NCI-H2081 treated with DMSO at 0.1 percent for 48 hours (cell line): ENCODE measurements at places on chromosomes 2 and 18.

GRCh38 chr2:120326066-120326465 lies 19.9 kb upstream of the INHBB start:
- DNase-seq = no peak

DNA sequence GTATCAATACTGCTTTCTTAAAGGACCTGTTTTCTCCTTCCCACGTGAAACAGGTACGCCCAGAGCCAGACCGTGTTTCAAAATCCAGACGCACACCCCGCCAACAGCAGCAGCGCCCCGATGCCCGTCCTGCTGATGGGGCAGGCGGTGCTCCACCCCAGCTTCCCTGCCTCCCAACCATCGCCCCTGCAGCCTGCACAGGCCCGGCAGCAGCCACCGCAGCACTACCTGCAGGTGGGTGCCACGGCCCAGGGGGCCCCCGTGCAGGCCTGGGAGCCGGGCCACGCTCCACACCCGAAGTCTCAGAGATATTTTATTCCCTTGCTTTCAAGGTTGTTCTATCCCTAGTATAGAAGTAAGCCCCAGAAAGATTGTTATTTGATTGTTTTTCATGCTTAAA lies 8.8 kb upstream of the RPL31 start:
- no peak for DNase-seq

DNA sequence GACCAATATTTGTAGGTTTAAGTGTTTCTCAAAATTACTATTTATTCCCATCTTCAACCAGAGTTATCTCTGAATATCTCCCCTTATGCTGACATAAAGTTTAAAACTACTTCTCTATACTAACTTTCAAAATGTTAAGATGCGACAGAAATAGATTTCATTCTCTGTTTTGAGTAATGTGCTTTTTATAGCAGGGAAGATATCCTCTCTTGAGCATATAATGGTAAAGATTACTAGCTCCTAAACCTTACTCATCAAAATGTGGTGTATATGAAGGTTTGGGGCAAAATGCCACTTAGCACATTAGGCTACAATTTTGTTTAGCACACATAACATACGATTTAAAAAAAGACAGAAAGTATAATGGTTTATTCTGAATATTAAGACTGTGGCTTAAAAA lies 54.4 kb downstream of the CWC22 start:
- no peak for DNase-seq

- DNase-seq = no peak
These were observed 323.3 kb downstream of the ZNF804A start for GRCh38 chr2:184921676-184922075.

- no peak for DNase-seq
These were observed 22.5 kb downstream of the GATA6 start for GRCh38 chr18:22191923-22192322.

DNA sequence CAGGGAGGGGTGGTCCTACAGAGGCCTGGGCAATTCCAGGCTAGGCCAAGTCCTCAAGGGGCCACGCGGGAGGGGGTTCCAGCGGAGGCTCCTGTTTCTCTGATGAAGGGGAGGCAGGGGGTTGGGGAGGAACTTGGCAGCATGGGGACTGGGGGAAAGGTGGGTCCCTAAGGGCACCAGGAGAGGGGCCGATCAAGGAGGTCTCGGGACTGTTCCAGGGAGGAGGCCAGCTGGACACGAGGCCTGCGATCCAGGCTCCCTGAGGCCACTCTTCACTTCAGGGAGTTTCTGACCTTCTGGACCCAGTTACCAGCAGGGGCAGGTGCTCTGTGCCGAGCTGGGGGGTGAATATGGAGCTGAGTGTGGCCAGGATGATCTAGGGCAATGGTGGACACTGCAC lies 71.5 kb downstream of the ASB1 start:
- DNase-seq = no peak

DNA sequence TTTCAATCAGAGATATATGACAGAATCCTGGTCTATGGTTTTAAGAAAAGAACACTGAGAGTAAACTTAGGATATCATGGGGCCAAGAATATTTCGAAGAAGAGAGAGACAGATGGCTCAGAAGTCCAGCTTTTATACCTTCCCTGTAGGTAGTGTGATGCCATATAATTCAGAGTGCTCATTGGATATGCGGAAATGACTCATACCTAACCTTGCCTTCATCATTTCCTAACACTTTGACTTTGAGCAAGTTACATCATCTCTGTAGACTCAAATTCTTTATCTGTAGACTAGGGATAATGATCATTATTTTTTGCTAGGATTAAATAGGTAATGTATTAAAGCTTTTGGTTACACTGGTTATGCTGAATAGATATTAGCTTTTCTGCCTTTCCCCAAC lies 461.6 kb upstream of the CNTNAP5 start:
- DNase-seq = no peak

DNA sequence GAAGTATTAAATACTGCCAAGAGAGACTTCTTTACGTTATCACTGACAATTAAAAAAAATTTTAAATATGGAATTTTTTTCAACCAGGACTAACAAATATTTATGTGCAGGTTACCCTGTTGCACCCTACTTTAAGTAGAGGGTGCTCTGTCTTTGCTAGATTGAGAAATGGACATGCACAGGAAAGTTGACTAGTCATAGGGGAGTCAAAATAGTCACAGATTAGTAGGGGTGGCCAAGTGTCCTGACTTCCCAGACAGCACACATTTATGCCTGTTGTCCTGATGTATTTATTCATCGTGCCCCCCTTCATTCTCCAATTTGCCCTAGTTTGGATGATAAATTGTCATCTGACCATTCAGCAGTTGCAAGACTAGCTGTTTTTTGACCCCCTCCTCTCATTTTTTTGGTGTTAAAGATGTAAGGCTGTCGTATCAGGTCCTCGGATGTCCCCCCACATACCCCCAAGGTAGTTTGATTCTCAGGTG lies 20.3 kb downstream of the CAB39 start:
- no peak for DNase-seq

DNA sequence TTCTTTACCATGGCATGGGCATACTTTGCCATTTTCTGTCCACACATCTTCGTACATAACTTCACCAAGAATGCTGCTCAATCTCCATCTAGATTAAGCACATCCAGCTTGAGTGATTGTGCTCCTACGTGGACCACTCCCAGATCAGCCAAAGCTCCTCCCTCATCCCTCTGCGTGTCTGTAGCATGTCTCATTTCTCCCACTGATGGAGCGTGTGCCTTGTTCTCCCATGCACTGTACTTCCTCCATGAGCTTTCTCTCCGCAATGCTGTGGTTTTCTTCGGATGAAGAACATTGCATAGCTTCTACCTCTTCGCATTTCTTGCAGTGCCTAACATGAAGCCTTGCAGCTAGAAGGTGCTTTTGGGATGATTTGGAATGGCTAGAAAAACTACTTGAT lies 13.5 kb downstream of the CCL20 start:
- DNase-seq = no peak

DNA sequence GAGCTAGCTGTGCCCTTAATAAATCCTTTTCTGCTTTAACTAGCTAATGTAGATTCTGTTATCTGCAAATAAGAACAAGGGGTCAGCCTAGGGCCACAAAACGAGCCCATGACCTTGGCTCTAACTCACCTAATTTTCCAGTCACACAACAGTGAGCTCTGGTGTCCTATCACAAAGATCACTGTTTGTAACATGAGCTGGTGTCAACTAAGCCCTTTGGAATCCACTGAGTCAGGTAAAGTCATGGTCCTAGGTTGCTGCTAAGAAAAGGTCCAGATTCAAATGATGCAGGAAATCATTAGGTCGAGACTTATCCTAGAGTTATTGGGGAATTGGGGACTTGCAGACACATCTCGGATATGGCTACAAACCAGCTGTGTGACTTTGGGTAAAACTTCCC lies 49.9 kb downstream of the ST8SIA5 start:
- DNase-seq = no peak

- no peak for DNase-seq
These were observed 23.6 kb upstream of the NEB start for GRCh38 chr2:151757861-151758260.

- DNase-seq = no peak
These were observed 43.1 kb upstream of the TGFA start for GRCh38 chr2:70596739-70597138.

DNA sequence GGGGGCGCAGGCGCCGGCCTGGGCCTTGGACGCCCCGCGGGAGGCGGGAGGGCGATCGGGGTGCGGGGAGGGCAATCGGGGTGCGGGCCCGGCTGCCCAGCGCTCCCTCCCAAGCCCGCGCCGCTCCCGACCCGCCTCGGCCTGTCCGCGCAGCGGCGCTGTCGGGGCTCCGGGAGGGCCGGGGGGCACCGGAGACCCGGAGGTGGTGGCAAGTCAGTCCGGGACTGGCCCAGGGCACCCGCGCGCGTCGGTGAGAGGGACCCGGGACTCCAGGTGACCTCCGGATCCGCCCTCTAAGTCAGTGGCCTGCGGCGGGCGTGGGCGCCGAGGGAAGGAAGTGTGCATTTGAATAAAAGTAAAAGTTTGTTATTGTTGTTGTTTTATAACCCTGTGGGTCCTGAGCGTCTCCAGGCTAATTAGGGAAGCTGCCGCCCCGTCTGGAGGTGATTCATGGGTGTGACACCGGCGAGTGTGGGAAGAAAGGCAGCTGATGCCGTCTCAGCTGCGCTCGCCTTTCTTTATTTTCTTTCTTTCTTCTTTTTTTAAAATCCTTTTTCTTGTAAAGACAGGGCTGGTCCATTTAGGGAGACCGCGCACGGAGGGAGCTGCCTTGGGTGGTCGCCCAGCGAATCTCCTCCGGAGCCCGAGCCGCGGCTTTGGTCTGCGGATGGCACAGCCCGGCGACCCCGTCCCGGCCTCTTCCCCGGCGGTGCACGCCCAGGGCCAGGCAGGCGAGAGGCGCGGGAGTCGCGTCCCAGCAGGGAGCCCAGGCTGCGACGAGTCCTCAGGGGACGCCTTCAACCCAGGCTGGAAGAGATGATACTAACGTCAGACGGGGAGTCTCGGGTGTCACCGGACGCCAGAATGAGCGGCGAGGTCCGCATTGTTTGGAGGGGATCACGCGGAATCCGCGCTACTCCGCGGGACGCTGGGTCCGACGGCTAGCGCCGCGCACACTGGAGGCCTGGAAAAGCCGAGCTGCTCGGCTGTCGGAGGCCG lies 627 bp upstream of the CRACDL start:
- no peak for DNase-seq

DNA sequence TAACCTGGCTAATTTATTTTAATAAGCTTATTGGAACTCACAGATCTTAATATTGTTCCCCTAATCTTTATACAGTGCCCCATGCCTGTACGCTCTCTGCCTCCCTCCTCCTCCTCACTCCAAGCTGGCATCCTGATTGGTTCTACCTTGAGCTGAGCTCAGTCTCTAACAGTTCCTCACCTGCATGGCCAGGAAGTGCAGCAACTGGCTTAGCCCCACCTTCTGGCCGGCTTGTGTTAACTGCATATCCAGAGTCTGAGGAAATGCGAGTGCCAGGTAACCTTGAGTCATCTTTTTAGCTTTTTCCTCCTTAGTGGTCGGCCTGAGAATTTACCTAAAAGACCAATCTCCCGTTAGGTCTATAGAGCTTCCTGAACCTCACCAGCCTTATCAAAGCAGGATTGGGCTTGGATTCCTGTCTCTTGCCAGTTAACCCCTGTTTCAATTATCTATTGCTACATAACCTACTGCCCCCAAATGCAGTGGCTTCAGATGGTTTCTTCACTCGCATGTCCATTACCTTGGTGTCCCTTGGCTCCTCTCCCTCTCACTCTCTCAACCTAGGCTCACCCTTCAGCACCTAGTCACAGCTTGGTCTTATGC lies 89.5 kb upstream of the STK39 start:
- DNase-seq = no peak

DNA sequence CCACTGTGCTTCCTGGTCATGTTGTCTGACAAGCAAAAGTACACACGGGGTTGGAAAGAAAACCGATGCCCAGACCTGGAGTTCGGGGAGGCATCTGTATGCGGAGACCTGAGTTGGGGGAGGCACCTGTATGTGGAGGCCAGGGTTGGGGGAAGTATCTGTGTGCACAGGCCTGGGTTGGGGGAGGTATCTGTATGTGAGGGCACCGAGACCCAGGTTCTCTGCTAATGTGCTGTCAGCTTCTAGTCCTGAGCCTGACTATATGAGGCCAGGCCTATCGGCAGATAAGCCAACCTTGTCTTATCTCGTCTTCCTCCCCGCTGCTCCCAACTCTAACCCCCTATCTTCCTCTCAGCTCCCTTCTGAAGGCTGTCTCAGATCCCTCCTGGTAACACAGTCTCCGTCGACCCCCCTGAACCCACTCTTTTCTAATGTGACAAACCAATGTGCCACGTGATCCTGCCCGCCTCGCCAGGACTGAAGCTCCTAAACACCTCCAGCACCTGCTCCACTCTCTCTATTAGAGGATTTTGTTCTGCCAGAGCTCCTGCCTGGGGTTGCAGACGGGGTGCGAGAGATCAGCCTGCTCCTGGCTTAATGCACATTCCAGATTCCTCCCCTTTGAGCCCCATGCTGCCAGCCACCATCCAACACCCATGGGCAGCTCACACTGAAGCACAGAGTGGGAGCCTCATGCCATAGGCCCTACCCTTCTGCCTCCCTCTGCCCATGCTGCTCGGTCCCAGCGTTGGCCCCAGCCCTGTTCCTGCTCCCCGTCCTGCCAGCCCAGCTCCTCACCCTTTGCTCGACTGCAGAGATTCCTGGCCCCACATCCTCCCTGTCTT lies 188.4 kb downstream of the SH3BP4 start:
- no peak for DNase-seq

- no peak for DNase-seq
These were observed 852 bp downstream of the POLI start for GRCh38 chr18:54269893-54270844.

GRCh38 chr2:72561621-72562318 lies 264.1 kb downstream of the EXOC6B start:
- DNase-seq = no peak

GRCh38 chr2:203763241-203763937 lies 57.0 kb downstream of the CD28 start:
- no peak for DNase-seq

- no peak for DNase-seq
These were observed 72.7 kb upstream of the OTOS start for GRCh38 chr2:240213226-240213475.

GRCh38 chr2:62222674-62223073 lies 26.8 kb downstream of the B3GNT2 start:
- no peak for DNase-seq

DNA sequence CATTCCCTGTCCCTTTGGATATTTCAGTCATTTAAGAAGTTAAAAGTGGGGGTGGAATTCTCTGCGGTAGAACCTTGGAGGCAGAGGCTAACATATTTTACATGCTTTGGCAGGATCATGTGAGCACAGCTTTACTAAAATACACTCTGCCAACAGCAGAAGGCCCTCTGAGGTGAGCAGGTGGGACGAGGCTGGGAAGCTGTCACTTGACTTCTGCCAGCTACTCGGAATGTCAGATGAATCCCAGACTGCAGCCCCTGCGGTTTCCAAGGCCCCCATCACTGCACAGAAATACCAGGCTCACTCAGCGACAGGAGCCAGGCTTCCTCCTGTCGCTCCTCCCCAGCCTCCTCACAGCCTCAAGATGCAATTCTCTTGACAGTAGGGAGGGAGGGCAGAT lies 220.9 kb upstream of the REV1 start:
- DNase-seq = no peak

- no peak for DNase-seq
These were observed 29.2 kb upstream of the MRO start for GRCh38 chr18:50848991-50849390.

- no peak for DNase-seq
These were observed 133.7 kb upstream of the MEIS1 start for GRCh38 chr2:66301022-66301766.
